ENCODE measurements at places on chromosomes 11 and 22.

DNA sequence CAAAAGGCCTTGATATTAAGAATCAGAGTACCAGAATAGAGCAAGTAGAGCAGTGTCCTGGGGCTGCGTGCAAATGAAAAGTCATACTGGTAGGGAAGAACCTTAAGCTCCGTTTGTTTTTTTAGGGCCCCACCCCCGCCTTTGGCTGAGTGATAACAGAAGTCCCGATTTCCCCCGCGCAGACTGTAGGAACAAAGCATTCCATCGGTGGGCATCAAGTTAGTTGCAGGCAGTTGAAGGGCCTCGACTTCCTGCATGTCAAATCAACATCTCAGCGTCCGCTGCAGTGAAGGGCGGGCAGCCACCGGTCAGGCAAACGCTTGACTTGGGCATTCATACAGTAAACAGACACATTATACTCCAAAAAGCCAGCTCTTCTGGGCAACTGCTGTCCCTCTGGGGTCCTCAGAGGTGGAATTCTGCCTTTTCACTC, 11.7 kb downstream of the LRP4 start:
- no peak for DNase-seq

- no peak for DNase-seq
Observed at GRCh38 chr22:23313791-23314567, 133.7 kb downstream of the BCR start.

DNA sequence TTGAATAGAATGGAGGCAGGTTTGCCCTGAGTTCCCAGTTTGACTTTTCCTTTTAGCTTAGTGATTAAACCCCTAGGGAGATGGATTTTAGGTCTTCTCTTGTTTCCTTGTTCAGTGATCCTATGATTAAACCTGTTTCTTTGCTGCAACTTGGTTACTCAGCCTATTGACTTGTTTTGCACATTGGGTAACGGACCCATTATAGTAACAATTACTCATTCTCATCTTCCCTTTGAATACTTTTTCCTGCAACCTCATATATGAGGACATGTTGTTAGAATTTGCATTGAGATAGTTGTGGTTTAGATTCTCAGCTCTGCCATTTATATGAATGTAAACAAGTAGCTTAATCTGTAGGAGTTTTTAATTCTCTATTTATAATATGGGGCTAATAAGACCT, 489.2 kb upstream of the CNTN5 start:
- no peak for DNase-seq

DNA sequence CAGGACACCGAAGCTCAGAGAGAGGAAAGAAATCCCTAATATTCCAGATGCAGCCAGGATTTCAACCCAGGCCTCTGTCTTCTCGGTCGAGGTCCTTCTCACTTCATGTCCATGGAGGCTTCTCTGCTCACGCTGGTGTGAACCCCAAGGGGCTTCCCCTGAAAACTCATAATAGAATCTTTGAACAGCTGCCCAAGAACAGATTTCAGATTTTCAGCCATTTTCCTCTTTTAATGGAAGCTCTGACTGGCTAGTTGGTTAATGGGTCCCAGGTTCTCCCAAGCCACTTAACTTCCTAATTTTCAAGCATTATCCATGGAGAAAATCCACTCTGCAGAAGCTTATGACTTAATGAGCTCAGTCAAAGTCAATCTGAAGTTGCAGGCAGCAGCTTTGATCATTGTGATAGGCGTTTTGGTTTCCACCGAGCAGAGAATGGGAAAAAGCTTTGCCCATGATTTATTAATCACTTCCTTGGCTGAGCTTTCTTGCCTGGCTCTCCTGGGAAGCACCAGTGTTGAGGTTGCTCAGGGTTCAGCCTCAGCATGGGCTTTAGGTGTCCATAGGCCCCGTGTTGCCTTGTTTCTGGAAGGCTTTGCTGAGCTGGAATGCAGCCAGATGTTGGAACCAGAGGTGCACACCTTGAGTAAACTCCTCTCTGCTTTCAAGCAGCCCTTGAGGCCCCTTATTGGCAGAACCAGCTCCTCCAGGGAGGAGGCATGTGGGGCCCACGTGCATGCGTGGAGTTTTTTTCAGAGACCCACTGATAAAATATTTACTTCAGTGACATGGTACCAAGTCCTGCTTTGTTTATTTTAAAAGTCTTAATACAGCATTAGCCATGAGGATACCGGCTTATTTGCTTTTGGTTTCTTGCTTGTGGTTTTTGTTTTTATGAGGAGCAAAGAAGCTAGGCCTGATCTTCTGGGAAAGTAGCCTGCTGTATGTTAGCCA, 25.5 kb downstream of the LDLRAD3 start:
- peak; percentile 12 for DNase-seq

- no peak for DNase-seq
Observed at GRCh38 chr11:80900265-80900664, 1459.4 kb upstream of the TENM4 start.

- DNase-seq = no peak
Observed at GRCh38 chr22:27913162-27913741, 5.8 kb downstream of the PITPNB start.

- peak; percentile 91 for DNase-seq
Observed at GRCh38 chr11:74492974-74493790, at the start of gene LIPT2. Gene LIPT2, minus strand, starts transcription at chr11:74493724. Its CDS starts 21 bp downstream, at chr11:74493703.

DNA sequence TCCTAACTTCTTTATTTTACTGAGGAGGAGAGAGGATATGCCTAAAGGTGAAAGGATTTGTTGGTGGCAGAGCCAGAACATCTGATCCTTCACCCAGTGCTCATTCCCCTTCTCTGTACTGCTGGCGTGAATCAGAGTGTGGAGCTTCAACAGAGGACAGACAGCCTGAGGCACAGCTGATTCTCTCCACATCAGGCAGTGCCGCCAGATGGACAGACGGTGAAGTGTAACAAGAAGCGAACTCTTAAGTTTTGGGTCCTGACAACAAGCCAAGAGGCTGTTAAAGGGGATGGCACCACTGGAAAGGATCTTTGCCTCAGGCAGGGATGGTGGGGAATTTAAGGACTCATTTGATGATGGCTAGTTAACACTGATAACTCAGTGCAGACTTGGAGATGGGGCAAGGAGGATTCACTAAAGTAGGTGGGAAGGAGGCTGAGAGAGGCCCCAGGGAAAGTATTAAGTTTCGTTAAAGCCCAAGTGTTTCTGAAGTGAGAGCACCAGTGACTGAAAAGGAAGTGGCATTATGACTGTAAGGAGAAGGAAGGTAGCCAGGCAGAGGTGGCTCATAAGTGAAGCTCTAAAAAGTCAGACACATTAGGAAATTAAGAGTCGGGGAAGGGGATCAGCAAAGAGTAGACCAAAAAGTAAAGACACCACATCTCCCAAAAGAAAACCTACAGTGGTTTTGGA, 81.3 kb downstream of the CLPB start:
- DNase-seq = peak; percentile 87

DNA sequence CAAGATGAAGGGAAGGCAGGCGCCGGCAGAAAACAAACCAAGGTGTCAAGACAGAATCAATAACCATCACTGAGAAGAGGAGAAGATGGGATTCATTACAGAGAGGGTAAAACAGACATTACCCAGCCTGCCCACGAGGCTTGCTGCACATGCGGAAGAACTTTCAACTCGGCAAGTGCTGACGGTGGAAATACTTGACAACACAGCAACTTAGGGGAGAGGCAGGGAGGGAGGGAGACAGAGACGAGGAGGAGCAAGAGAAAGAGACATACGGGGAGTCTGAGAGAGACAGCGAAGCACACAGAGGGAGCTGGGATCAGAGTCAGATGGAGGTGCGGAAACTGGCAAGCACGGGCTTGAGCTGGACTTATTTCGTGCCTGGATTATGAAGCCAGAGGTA, 129.3 kb upstream of the NECTIN1 start:
- no peak for DNase-seq

GRCh38 chr11:69975822-69976221, 102.3 kb upstream of the ANO1 start:
- DNase-seq = no peak

DNA sequence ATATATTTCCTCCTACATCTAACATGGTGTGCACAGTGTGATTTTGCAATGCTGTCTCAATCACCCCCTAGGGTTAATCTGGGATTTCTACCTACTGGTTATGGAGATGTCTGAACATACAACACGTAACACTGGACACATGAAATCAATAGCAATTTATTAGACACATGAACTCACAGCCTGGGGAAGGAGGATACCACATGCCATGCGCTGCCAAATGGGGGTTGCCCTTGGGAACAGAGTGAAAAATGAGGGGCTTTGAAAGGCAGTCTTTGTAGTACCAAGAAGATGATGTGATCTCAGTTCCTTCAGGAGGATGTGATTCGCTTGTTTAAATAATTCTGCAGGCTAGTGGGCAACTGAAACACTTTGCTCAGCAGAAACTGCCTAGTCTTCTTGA, 253.6 kb upstream of the LRRC4C start:
- DNase-seq = no peak

GRCh38 chr11:59967677-59968394, 4.0 kb downstream of the OOSP4A start:
- DNase-seq = no peak

GRCh38 chr22:48717076-48717810, 1110.4 kb downstream of the BRD1 start:
- no peak for DNase-seq

Measured in NCI-H446 treated with DMSO at 0.1 percent for 48 hours (cell line).